ENCODE measurements at places on chromosomes 3 and 15.

DNA sequence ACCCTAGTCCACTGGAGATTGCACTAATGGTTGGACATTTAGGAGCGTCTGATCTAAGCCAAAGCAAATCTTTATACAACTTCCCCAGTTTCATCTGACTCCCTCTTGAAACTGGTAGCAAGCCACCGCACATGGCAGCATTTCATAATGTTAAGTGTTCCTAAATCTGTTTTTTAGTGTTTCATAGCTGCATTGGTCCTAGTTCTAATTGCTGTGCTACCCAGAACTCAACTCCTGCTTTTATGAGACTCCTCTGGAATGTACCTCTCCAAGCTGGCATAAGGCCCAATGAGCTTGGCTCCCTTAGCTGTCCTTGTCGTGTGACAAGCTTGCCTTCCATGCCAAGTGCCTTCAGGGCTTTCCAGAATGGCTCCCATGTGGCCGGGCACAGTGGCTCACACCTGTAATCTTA lies 65.3 kb upstream of the FLNB start:
- DNase-seq: peak; percentile 42

- no peak for DNase-seq
These were observed 89.0 kb downstream of the CHSY1 start for GRCh38 chr15:101162701-101163483.

DNA sequence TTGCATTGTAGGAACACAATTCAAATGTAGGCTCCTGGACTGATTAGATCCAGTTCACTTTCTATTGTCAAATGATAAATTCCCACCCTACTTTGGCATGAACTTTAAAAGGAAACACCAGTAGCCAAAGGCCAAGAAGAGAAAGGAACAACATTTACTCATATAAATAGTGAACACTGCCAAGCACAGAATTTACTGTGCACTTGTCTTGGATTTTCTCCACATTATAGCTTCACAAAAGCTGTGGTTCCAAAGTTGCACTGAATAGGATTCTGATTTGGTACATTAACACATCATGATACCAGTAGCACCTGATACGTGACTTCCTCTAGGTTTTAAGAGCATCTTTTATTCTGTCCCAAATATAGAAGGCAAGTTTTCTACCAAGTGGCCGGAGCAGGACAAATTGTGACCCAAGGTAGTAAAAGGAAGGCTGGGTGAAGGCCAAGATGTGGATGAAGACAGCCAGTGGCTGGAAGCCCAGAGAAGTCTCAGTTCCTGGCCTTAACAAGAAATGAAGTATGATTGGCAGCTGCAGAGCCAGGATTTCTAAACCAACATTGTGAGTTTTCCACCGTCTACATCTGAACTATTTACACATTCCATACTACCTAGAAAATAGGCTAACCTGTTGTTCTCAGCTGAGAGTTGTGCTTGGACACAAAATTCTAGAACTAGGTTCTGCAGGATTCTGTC lies 206.7 kb downstream of the THRB start:
- DNase-seq: no peak

DNA sequence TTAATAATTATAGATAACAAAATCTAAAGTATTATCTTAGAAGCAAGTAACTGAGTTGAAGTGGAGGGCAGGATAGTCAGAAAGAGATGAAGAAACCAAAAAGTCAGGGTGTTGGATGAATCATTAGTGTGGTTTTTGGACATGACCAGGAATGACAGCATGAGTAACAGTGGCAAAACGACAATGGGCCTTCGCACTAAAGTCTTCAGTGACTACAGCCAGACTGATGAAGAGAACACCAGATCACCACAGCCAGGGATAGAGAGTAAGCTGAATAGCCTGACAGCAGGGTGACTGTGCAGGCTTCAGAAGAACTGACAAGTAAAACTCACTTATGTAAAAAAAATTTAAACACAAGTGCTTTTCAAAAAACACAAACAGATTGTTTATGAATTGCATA lies 96.0 kb upstream of the MELTF start:
- peak; percentile 62 for DNase-seq

GRCh38 chr3:195746751-195747150 lies 26.0 kb downstream of the MUC20 start:
- no peak for DNase-seq

DNA sequence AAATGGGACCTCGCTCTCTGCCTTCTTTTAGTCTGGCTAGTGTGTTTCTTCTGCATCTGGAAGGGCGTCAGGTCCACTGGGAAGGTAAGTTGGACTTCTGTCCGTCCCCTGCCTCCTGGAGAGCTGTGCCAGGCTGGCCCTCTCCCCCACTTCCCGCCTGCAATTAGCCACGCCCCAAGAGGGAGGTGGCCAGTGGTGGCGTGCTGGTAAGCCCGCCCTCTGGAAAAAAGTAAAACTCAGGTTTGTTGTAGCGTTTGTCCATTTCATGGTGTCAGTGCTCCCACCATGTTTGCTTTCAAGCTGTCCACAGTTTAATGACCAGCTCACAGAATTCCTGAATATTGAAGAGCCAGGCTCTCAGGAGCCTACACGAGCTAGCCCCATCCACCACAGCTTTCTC lies 55.6 kb downstream of the SLC6A6 start:
- no peak for DNase-seq

GRCh38 chr3:105997800-105998526 lies 129.2 kb upstream of the CBLB start:
- peak; percentile 90 for DNase-seq

DNA sequence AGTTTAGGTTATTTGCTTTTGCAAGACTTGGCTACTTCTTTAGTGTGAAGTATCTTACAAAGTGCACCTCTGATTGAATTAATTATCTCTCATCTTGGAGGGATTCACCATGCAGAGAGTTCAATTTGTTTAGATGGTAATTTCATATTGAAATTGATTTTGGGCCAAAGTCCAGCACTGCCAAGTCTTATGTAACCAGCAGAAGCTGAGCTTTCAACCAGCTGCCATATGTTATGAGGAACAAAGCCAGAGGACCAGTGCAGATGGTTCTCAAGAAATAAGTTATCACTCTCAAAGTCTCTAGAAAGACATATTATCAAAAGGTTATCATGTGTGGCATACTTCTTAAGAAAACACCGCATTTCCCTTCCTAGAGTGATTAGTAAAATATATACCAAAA lies 29.0 kb downstream of the ABHD6 start:
- DNase-seq: no peak

GRCh38 chr3:108388136-108389132 lies 92.1 kb downstream of the HHLA2 start:
- no peak for DNase-seq

DNA sequence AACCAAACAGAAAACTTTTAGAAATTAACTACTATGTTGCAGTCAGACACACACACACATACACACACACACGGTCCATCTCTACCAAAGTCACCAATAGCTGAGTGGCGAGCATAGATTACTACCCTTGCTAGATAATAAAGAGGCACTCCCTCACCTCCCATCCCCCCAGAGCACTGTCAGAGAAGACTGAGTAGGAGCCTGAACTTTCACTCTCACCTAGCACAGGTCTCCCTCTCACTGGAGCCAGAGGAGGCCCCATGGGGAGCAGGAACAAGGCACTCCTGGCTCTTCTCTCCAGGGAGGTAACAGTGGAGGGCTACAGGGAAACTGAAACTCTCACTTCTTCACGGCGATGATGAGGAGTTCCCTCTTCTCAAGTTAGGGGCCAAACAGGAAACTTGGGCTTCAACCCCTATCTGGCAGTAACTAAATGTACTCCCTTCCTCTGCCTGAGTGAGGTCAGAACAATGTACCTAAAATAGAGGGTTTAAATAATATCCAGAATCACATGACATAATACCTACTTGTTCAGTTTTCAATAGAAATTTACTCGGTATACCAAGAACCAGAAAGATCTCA lies 975.3 kb upstream of the GBE1 start:
- no peak for DNase-seq

DNA sequence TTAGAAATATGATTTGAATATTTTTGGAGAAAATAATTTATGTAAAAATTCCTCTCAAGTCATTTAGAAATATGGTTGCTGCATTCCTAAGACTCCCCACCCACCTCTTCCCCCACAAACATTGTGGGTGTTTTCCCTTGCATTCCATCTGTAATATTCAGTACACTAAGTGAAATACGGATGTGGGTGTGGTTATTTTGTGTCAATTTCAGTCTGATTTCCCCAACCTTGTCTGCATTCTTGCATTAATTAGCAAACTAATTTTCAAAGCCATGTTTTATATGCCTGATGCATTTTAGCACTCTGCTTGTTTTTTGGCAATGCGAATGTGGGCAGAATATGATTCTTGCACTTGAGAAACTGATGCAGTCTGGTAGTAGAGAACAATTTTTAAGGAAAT lies 408.3 kb upstream of the RGMA start:
- DNase-seq: peak; percentile 72

DNA sequence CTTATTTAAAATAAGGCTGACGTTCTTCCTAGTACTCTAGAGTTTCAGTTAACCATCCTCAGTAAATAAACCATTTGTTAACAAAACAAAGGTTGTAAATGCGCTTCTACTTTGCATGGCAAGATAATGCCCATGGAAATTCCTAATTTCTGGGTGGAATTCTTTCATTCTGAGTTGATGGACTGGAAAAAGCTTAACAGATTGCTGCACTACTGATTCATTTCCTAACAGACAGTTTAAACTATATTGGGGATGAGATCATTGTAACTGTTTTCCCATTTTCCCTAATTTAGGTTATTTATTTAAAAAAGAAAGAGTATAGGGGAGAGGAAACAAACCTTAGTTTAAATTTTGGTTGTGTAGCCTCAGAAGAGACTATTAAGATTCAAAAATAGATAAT lies 342.2 kb downstream of the NLGN1 start:
- peak; percentile 67 for DNase-seq

DNA sequence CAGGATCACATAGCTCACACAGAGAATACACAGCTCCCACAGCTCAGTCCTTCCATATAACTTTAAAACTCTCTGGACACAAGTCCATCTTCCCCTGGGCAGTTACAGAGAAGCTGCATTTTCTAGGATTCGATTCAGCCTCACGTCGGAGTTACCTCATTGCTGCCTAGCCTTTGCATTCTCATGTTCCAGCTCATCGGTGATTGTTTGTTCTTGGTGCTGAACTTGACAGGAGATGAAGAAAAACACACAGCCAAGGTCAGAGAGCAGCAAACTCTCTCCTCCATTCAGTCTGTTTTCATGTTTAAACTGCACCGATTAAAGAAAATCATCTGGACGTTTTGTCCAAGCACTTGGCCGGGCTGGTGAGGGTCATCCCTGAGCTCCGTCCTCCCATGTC lies 375.5 kb upstream of the CFAP20DC start:
- peak; percentile 83 for DNase-seq

DNA sequence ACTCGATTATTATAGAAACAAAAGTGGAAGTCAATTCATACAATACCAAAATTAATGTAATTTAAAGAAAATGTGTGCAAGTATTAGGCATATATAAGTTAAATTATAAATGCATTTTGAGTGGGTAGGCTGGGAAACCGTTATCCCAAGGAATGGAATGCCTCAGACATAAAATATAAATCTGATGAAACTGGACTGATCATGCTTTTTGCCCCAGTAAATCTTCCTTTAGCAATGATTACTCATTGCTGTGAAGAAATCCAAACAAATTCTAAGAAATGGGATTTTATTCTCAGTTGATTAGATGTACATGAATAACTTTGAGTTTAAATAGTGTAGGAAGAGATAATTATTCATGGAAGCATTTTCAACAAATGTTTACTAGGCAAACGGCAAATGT lies 185.5 kb upstream of the KCNMB2 start:
- DNase-seq: peak; percentile 50

DNA sequence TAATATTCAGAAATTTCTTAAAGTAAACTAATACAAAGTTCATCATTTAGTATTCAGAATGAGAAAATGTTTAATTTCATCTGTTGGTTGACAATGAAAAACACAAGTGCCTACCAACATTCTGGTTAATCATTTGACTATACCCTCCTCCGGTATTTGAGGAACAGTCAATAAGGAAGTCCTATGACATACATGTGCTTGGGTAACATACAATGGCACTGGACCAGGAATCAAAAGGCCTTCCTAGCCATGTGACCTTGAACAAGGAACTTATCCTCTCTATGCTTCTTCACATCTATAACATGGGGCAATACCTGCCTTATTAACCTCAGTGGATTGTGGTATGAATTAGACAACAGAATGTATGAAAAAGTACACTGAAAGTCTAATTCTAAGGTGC lies 65.8 kb downstream of the ZNF280D start:
- no peak for DNase-seq

GRCh38 chr15:40756938-40757337 lies 1.9 kb upstream of the RMDN3 start:
- DNase-seq: no peak

- DNase-seq: no peak
These were observed 54.7 kb downstream of the ISL2 start for GRCh38 chr15:76391309-76391708.

GRCh38 chr3:128253150-128253549 lies 99.9 kb downstream of the EEFSEC start:
- no peak for DNase-seq

DNA sequence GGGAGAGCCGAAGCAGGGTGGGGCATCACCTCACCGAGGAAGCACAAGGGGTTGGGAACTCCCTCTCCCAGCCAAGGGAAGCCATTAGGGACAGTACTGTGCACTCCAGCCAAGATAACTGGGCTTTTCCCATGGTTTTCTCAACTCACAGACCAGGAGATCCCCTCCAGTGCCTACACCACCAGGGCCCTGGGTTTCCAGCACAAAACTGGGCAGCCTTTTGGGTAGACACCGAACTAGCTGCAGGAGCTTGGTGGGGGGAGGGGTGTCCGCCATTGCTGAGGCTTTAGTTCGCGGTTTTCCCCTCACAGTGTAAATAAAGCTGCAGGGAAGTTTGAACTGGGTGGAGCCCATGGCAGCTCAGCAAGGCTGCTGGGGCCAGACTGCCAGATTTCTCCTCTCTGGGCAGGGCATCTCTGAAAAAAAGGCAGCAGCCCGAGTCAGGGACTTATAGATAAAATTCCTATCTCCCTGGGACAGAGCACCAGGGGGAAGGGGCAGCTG lies 129.6 kb upstream of the LMCD1 start:
- DNase-seq: peak; percentile 26

- no peak for DNase-seq
These were observed 155.4 kb downstream of the GOLGA6L6 start for GRCh38 chr15:20386198-20386597.

DNA sequence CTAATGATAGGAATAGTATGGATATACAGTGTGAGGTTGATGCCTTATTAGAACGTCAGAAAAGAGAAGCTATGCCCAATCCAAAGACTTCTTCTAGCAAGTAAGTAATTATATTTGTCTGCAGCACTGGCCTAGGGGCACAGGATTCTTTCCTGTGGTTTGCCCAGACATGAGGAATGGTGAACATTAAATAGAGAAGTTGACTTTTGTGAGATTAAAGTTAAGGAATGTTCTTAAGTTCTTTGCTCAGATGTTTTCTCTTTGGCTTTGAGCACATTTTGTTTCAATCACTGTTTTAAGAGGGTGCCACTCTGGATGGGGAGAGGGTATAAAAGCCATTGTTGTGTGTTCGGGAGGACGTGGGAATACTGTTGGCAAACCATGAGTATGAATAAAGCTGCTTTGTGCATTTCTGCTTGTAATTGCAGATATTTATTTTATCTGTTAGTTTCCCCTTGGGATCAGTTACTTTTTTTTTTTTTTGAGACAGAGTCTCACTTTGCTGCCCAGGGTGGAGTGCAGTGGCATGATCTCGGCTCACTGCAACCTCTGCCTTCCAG lies 8.3 kb downstream of the KIF23 start:
- no peak for DNase-seq
